H9 (cell line): ENCODE measurements at places on chromosomes 2 and 18.
A peak's percentile ranks its signal among the peaks of the same experiment; 100 is the strongest.

DNA sequence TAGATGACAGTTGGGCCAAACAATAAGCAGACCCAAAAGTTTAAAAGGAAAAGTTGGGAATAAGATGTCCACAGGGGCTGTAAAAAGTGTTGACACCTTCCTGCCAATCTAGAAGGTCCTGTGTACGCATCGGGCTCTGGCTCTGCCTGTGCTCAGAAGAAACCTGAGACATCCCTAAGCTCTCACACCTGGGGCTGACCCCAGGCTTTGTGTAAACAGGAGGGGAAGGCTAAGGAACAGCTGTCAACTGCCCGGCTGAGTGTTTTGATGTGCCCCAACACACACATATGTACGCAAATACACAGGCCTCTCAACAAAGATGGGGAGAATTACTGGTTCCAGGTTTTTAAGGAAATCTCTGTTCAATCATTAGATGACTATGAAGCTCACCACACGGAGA, 59.5 kb downstream of the TMEM131 start:
- peak; percentile 69 for DNase-seq

GRCh38 chr2:146385031-146385430, 1459.8 kb upstream of the ACVR2A start:
- no peak for DNase-seq

GRCh38 chr18:61731178-61731577, 161.6 kb downstream of the RNF152 start:
- DNase-seq, result no peak

GRCh38 chr18:22311301-22311700, 106.4 kb downstream of the CTAGE1 start:
- DNase-seq, result no peak

GRCh38 chr2:154264024-154264423, 392.3 kb downstream of the GALNT13 start:
- DNase-seq, result no peak

DNA sequence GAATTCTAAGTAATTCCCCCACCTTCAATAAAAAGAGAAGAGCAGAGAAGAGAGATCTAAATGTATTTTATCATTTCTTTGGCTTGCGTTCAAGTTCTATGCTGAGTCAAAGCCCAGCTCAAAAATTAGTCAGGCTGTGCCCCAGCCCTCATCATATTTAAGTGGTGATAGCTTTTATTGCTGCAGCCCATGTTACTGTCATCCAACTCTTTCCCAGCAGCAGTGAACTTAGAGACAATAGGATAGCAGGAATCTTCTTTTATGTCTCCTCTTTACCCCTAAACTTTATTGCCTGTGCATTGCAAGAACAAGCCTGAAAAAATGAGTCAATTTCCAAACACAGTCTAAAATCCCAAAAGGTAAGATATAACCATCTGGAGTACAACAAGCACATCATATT, 1599.3 kb upstream of the PIK3C3 start:
- no peak for DNase-seq

- no peak for DNase-seq
These were observed 130.6 kb upstream of the CBLN2 start for GRCh38 chr18:72674710-72675109.

DNA sequence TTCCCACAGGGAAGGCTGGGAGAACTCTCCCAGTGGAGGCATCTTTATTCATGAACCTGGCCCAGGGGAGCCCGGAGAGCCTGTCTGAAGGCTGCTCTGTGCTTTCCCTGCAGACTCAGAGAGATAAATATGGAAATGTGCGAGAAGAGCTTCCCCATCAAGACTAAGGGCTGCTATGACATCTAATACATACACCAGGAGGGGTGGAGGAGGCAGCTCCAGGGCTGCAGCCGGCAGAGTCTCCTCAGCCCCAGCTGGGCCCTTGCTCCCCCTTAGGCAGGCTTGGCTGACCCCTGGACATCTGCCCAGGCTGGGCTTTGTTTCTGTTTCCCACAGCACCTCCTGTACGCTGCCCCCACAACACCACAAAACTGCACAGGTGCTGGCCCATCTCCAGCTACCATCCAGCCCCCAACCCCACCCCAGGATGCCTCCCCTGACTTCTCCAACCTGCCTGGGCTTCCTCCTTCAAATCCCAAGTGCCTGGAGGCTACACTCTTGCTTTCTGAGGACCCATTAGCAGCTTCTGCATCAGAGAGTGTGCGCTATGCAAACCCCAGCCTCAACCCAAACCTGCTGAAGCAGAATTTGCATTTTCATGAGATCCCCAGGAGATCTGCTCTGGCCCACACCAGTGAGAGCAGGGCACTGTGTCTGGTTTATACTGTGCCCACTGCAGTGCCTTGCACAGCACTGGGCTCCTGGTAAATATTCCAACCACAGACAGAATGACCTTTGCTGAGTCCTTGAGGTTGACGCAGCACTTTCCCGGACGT, 96.8 kb downstream of the VSNL1 start:
- DNase-seq, result no peak

- no peak for DNase-seq
These were observed 35.1 kb upstream of the YWHAQ start for GRCh38 chr2:9665898-9666297.
